ENCODE measurements at places on chromosomes 1 and 21. TPM values are rescaled to one million over a fixed set of nuclear protein-coding genes. Genes with fewer than 3 reads are reported as not detected.

The HYI gene
- 49.3 TPM for polyA plus RNA-seq

The PADI2 gene
- 0.48 TPM for polyA plus RNA-seq

The KLF17 gene
- 1.3 TPM for polyA plus RNA-seq

The ZNF648 gene
- not detected for polyA plus RNA-seq

The CCDC185 gene
- polyA plus RNA-seq, result not detected

The GBP5 gene
- 1.5 TPM for polyA plus RNA-seq

Data from urinary bladder (tissue), 4 donors.